ENCODE measurements at places on chromosomes 12 and 14. TPM values are rescaled to one million over a fixed set of nuclear protein-coding genes. Genes with fewer than 3 reads are reported as not detected.

The SSTR1 gene
- total RNA-seq = 0.04 TPM

The TAS2R13 gene
- 0.46 TPM for total RNA-seq

The KCNC2 gene
- not detected for total RNA-seq

GRCh38 chr12:43108656-43109055, 443.3 kb downstream of the ADAMTS20 start:
- no peaks in the 10 kb centered on the region for H3K27me3 ChIP-seq
- DNase-seq = no peak
- no peak overlapping the region for H3K4me3 ChIP-seq
- H3K36me3 ChIP-seq = no peaks in the 10 kb centered on the region

- no peaks in the 10 kb centered on the region for H3K4me1 ChIP-seq
- DNase-seq = no peak
- no peaks in the 10 kb centered on the region for H3K36me3 ChIP-seq
- no peak overlapping the region for H3K27ac ChIP-seq
- H3K27me3 ChIP-seq = peaks cover 7% of the 10 kb centered on the region
- no peak overlapping the region for H3K4me3 ChIP-seq
Measured at GRCh38 chr12:130713581-130713991, 2.5 kb downstream of the RIMBP2 start.

GRCh38 chr12:113201187-113202177, 16.0 kb downstream of the RITA1 start:
- H3K27me3 ChIP-seq = no peaks in the 10 kb centered on the region
- no peak overlapping the region for H3K4me3 ChIP-seq
- no peak overlapping the region for H3K27ac ChIP-seq
- H3K4me1 ChIP-seq = peaks cover 23% of the 10 kb centered on the region
- DNase-seq = no peak

DNA sequence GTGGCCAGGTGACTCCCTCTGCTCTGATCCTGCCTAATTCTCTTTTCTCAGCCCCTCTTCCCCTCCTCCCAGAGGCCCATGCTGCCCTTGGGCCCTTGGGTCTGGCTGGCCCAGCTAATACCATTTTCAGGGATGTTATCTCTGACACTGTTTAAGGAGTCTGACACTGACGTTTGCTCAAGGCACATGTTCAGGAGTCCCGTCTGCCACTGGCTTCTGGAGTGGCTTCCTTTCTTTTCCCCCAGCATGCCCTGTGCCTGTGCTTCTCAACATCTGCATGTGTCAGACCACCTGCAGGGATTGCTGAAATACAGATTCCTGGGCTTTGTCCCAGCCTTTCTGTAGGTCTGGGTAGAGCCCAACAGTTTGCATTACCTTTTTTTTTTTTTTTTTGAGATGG, 128.9 kb downstream of the BCL11B start:
- peaks cover 2% of the 10 kb centered on the region for H3K27me3 ChIP-seq
- no peaks in the 10 kb centered on the region for H3K4me1 ChIP-seq
- H3K27ac ChIP-seq = no peak overlapping the region
- no peak for DNase-seq

DNA sequence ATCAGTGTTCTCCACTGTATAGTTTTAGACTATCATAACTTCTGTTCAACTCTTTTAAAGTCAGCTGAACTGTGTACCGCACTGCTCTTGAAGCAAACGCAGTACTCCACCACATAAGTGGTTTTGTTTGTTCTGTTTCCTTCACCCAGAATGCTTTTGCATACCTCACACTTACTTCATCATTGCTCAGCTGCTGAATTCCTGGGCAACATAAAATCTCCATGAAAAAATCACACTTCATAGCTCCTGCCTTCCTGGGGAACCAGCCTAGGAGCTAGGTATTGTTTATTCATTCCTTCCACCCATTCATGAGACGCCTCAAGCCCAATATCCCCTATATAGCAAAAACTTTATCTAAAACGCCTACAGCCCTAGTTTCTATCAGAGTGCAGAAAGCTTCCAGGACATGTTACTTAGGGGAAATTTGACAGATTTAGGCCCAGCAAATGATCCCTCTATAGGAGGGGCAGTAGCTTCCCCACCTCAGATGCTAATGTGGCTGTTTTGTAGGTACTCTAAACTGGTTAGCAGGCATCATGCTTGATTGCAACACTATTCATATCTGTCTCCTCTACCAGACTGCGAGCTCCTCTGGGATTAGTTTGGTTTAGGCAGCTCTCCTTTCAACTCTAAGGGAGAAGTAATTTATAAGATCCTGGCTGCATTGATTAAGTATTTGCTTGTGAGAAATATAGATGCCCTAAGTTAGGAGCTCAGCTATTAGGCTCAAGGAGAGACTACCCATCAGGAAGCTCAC, 44.5 kb downstream of the LRRC9 start:
- H3K4me1 ChIP-seq = no peaks in the 10 kb centered on the region
- H3K4me3 ChIP-seq = no peak overlapping the region
- no peaks in the 10 kb centered on the region for H3K36me3 ChIP-seq
- no peaks in the 10 kb centered on the region for H3K27me3 ChIP-seq
- no peak for DNase-seq
- no peak overlapping the region for H3K27ac ChIP-seq

- peaks cover 32% of the 10 kb centered on the region for H3K4me1 ChIP-seq
- H3K4me3 ChIP-seq = no peak overlapping the region
- DNase-seq = no peak
- no peaks in the 10 kb centered on the region for H3K36me3 ChIP-seq
- no peaks in the 10 kb centered on the region for H3K27me3 ChIP-seq
- H3K27ac ChIP-seq = no peak overlapping the region
Measured at GRCh38 chr12:123946152-123946515, 26.5 kb downstream of the CCDC92 start.

DNA sequence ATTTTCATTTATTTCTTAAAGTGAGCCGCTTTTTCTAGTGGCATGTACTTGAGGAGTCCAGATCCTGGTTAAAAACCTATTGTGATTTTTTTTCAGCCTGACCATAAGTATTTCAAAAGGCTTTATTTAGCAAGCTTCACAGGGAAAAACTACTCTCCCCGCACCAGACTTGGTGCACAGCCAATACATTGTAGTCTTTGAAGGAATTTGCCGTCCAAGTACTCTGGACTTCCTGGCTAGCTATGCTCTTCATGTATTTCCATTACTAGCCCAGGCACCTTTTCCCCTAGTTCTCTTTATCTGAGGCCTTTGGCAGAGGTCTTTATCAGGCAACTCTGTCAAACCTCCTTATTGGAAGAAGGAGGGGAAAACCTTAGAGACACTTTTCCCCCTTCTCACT, 234.7 kb downstream of the CCDC91 start:
- H3K4me1 ChIP-seq = peaks cover 8% of the 10 kb centered on the region
- no peak overlapping the region for H3K27ac ChIP-seq
- DNase-seq = peak; percentile 22
- no peak overlapping the region for H3K4me3 ChIP-seq

- DNase-seq = no peak
- H3K4me1 ChIP-seq = peaks cover 55% of the 10 kb centered on the region
- no peaks in the 10 kb centered on the region for H3K36me3 ChIP-seq
- H3K27me3 ChIP-seq = no peaks in the 10 kb centered on the region
Measured at GRCh38 chr14:54807428-54807827, 95.2 kb downstream of the GCH1 start.

- no peaks in the 10 kb centered on the region for H3K4me1 ChIP-seq
- no peak overlapping the region for H3K27ac ChIP-seq
- no peak overlapping the region for H3K4me3 ChIP-seq
- DNase-seq = no peak
- H3K27me3 ChIP-seq = no peaks in the 10 kb centered on the region
Measured at GRCh38 chr14:91464615-91465205, 45.4 kb downstream of the PPP4R3A start.

DNA sequence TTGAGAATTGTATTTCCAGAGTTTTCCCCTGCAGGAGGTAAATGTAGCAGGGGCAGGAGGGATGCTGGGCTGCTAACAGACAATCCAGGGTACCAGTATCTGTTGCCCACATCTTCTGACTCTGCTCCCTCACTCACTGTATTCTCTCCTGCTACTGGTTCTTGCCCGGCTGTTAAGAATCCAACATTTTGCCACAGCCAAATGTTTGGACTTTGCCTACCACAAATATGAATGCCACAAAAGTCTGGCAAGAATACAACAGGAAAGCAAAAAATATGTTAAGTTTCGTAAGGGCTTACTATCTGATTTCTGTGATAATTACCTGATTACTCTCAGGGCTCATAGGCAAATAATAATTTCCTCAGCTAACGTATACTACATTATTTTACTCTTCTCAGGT, 160.0 kb downstream of the BCAT1 start:
- H3K36me3 ChIP-seq = no peaks in the 10 kb centered on the region
- H3K27ac ChIP-seq = no peak overlapping the region
- DNase-seq = no peak
- H3K27me3 ChIP-seq = no peaks in the 10 kb centered on the region
- H3K4me1 ChIP-seq = no peaks in the 10 kb centered on the region

GRCh38 chr14:69886453-69887242, 7.4 kb downstream of the SMOC1 start:
- H3K27me3 ChIP-seq = no peaks in the 10 kb centered on the region
- no peak for DNase-seq
- H3K27ac ChIP-seq = peak overlapping the region; percentile 86
- H3K36me3 ChIP-seq = no peaks in the 10 kb centered on the region
- no peak overlapping the region for H3K4me3 ChIP-seq

- no peak overlapping the region for H3K27ac ChIP-seq
- H3K4me3 ChIP-seq = no peak overlapping the region
- H3K4me1 ChIP-seq = peaks cover 8% of the 10 kb centered on the region
- no peaks in the 10 kb centered on the region for H3K27me3 ChIP-seq
Measured at GRCh38 chr14:61653507-61653906, 41.8 kb upstream of the HIF1A start.

DNA sequence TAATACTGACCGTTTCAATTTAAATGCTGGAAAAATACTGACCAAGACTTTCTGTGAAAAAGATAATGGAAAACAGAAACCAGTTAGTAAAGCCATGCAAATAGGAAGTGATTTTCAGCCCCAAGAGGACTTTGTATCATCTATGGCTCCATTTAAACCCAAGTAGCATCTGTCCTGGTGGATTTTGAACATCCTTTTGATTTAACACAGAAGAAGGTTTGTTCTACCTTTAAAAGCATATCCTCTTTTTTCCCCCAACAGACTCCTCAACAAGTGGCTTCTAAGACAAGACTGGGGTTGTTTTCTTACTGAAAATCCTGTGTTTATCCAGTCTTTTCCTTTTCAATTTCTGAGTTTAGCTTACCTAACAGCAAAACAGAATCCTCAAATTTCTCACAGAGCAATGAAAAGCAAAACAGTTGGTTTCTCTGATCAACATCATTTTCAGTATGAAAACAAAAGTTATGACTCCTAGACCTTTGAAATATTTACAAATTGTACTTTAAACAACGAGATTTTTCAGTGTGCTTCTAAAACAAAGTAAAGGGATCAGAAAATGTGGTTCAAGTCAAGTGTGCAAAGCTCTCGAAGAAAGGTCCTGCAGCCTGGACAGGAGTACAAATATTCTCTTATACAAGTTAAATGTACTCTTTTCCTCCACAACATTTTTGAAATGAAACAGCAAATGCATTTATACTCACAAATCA, 2.9 kb downstream of the PHLDA1 start:
- peaks cover 3% of the 10 kb centered on the region for H3K27me3 ChIP-seq
- H3K27ac ChIP-seq = peak overlapping the region; percentile 95
- H3K4me1 ChIP-seq = peaks cover 51% of the 10 kb centered on the region
- peak overlapping the region; percentile 98 for H3K4me3 ChIP-seq
- no peaks in the 10 kb centered on the region for H3K36me3 ChIP-seq

DNA sequence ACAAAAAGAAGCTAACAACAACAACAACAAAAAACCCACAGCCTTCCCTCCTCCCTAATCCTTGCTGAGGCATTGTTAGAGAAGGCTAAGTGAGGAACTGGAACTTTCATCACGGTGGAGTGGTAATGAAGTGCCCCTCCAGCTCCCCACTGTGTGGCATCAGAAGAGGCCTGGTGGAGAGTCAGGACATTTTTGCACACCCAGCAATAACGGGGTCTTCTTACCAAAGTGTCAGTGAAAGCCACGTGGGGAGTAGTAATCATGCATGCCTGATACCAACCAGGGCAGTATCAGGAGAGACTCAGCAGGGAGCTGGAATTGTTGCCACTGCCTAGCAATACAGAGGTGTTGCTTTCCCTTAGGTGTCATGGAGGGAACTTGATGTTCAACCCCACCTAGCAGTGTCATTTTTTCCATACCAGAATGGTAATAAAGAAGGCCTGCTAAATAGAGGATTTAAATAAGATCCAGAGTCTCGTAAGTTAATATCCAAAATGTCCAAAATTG, 299.7 kb upstream of the RGS6 start:
- H3K36me3 ChIP-seq = no peaks in the 10 kb centered on the region
- H3K4me1 ChIP-seq = no peaks in the 10 kb centered on the region
- H3K4me3 ChIP-seq = no peak overlapping the region

GRCh38 chr12:111953455-111953854, 59.5 kb downstream of the TMEM116 start:
- no peaks in the 10 kb centered on the region for H3K36me3 ChIP-seq
- no peak overlapping the region for H3K4me3 ChIP-seq

DNA sequence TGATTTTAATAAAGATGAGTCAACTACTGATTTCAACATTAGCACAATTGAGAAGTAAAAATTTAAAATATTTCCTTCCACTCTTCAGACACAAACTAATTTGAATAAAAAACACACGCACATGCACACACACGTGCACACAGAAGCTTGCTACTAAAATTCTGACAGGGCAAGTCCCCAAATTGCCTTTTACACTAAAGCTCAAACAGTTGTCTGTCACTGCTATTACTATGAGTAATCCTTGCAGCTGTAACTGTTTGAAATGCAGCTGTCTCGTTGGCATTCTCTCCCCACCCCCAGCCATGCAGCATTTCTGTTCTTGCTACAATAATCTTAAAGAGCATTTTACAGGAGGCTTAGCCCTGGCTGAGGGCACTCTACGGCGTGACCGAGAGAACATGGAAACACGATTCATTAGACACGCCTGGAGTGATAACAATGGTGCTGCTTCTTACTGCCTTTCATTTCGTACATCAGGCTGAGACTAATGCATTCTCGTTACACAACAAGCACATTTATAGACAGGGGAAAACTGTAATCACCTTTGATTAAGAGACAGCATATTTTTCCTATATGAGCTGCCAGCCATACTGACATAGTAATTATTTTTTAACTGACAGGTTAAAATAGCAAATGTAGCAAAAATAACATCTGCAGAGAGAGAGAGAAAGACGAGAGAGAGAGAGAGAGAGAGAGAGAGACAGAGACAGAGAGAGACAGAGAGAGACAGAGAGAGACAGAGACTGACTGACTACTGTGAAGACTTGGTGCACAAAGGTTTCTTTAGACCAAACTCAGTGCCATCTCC, 153.8 kb downstream of the MED13L start:
- no peaks in the 10 kb centered on the region for H3K36me3 ChIP-seq
- H3K27me3 ChIP-seq = no peaks in the 10 kb centered on the region
- no peak for DNase-seq
- no peak overlapping the region for H3K4me3 ChIP-seq
- peaks cover 50% of the 10 kb centered on the region for H3K4me1 ChIP-seq

DNA sequence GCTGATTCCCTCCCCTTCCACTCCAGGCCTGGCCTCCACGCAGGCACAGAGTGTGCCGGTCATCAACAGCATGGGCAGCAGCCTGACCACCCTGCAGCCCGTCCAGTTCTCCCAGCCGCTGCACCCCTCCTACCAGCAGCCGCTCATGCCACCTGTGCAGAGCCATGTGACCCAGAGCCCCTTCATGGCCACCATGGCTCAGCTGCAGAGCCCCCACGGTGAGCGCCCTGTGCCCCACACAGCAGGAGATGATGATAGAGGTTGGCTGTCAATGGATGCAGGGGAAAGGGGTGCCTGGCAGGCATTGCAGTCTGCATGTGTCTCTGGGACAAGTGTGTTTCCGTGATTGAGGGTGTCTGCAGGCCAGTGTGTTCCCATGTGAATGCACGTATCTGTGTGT, 18.8 kb downstream of the C12orf43 start:
- peaks cover 5% of the 10 kb centered on the region for H3K4me1 ChIP-seq
- H3K27me3 ChIP-seq = no peaks in the 10 kb centered on the region
- no peak overlapping the region for H3K4me3 ChIP-seq
- no peak for DNase-seq

Measured in HepG2 (cell line).